Stimulated activated CD4-positive, alpha-beta T cell treated with anti-CD3 and anti-CD28 coated beads, Interleukin-12 subunit alpha, Interleukin-12 subunit beta, amount 100 ng/mL, for 24 hours (primary cell): ENCODE measurements at places on chromosomes 7 and 10.
A peak's percentile ranks its signal among the peaks of the same experiment; 100 is the strongest.

- peak; percentile 20 for DNase-seq
These were observed 55.3 kb upstream of the C7orf33 start for GRCh38 chr7:148535217-148535616.

DNA sequence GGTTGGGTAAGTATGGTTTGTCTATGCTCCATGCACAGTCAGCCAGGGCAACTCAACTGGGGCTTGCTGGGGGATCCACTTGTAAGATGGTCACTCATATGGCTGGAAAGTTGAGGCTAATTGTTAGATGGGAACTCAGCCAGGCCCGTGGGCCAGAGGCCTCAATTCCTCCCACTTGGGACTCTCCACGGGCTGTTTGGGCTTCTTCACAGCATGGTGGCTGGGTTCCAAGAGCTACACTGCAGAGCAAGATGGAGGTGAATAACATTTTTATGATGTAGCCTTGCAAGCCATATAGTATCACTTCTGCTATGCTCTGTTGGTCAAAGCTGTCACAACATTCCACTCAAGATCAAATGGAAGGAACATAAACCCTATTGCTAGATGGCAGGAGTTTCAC, 39.2 kb downstream of the ELMO1 start:
- DNase-seq, result no peak

DNA sequence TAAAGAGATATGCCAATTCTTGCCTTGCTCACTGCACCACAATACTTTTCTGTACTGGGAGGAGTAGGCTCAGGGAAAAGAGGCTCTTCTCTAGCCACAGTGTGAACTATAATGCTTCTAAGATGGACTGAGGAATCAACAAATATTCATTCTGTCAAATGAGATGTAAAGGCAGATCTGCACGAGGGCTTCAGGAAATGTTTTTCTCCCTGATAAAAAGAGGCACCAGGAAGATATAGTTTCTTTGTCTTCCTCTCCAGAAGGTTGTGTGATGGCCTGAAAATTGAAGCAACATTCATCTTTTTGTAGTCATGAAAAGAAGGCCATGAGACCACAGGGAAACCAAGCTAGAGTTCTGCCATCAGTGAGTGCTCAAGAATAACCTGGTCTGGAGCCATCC, 79.1 kb upstream of the NME8 start:
- no peak for DNase-seq

- DNase-seq, result no peak
These were observed 2.9 kb upstream of the RALA start for GRCh38 chr7:39620486-39620885.

DNA sequence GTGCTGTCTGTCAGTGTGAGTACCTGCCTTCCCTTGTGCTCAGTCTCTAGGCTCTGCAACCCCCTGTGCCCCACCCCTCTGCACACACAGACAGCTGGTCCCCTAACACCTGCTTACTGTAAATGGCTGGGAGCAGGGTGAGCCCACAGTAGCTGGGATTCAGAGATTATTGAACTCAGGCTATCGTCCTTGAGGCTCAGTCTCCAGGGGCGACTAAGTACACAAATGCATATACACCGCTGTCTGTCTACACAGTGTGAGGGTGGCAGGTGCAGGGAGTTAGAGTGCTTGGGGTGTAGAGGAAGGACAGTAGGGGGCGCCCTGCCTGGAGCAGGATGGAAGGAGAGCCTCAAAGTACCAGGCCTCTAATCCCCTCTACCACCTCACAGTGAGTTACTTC, 12.9 kb downstream of the UPP1 start:
- no peak for DNase-seq

- DNase-seq, result no peak
These were observed 110.0 kb downstream of the TACC2 start for GRCh38 chr10:122098924-122099323.

DNA sequence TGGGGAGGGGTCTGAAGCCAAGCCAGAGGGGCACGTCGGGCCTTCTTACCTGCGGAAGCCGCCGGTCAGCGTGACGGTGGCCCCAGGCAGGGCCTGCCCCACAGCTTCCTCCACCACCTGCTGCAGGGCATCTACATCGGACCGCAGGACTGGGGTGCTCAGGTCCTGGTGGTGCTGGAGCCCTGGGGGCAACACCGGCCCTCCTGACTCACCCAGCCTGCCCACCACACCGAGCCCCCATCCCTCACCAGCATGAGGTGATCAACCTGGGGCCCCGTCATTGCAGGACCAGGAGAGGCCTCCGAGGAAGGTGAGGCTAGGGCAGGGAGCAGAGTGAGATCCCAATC, 8.0 kb downstream of the POLM start:
- DNase-seq, result no peak

GRCh38 chr7:113083816-113084495, 2.7 kb downstream of the GPR85 start:
- DNase-seq, result no peak

DNA sequence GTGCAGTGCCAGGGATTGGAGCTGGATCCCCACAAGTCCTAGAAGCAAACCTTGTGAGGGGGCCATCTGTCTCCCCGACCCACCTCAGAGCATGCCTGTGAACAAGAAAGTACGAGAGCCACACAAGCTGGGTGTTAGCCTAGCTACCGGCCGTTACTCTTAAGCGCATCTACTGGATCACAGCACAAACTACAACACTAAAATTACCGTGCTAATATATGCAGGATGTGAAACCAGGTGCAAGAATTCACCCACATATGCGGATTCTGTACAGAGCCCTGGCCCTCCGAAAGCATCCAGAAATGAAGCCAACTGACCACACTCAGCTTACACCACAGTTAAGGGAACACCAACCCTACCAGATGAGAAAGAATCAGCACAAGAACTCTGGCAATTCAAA, 16.0 kb upstream of the PRSS1 start:
- DNase-seq, result no peak

DNA sequence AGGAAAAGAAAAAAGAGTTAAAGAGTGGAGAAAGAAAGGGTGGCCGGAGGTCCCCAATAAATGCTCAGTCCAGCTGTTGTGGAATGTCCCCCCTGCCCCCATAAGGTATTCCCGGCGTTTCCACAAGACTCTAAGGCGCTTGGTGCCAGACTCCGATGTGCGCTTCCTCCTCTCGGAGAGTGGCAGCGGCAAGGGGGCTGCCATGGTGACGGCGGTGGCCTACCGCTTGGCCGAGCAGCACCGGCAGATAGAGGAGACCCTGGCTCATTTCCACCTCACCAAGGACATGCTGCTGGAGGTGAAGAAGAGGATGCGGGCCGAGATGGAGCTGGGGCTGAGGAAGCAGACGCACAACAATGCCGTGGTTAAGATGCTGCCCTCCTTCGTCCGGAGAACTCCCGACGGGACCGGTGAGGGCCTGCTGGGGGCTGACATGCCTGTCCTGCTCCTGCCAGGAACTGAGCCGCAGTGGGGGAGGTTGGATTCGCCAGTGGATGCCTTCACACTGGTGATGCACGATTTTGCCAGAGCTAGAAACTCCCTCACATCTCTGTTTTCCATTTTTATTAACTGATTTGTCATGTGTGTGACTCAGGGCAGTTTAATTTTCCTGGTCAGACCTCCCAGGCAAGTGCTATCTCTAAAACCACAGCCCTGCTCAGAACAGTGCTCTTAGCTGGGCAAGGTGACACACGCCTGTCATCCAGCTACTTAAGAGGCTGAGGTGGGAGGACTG, 34.2 kb downstream of the TACR2 start:
- no peak for DNase-seq

- no peak for DNase-seq
These were observed 58.9 kb downstream of the PIP4K2A start for GRCh38 chr10:22655312-22655981.
